Liver (tissue), 10 donors: ENCODE measurements at places on chromosomes 16 and 17. TPM values are rescaled to one million over a fixed set of nuclear protein-coding genes. Genes with fewer than 3 reads are reported as not detected.

GRCh38 chr17:17819561-17819995, 17.2 kb downstream of the SREBF1 start:
- no peak for DNase-seq

Gene AP2B1
- total RNA-seq, result 25.4 TPM

DNA sequence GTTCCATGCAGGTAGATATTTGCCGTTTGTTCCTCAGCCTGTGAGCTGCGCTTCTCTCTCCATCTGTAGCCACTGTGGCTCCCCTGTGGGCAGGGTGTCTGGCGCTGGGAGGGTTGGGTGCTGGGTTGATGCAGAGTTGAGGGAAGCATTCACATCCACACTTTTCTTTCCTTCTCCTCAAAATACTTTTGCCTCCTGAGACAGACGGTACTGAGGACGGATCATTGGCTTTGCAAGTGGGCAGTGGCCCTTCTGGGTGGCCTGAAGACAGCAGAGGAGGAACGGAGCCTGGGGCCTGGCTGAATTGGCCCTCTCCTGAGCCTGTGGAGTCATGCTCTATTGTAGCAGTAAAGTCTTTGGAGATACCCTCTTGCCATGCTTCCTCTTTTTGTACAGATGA, 43.0 kb downstream of the NKD1 start:
- DNase-seq, result no peak

GRCh38 chr16:86664522-86665318, 86.4 kb downstream of the FOXL1 start:
- no peak for DNase-seq

Gene KRT33B
- not detected for total RNA-seq

GRCh38 chr16:57258226-57258909, 13.3 kb downstream of the ARL2BP start:
- DNase-seq, result no peak
